Hematopoietic multipotent progenitor cell treated with erythropoietin and hydrocortisone succinate and interleukin-3 and kit ligand, for 4 days (in vitro differentiated cells): ENCODE measurements at places on chromosomes 7 and 10.

DNA sequence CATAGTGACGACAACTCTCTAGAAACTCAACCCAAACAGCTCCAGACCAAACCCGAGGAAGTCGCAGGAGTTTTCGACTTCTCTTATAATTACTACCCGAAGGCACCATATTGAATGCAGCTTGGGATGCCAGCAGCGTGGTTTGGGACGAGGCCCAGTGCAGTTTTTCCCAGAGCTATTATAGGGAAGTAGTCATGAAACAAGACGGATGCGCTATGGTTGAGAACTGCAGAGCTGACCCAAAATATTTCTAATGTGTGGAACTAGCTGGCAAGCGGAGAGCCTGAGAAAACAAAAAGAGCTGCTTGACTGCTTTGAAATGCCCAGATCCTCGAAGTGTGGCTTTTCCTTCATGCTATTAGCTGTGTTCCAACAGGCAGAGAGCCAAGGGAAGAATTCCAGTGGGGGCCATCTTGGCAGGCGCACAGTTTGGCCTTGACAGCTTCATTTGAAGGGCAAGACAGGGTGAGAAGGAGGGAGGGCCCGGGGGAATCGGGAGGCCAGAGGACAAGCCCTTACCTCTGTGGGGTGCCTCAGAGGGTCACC, 122.7 kb downstream of the CUL2 start:
- no peak for DNase-seq

DNA sequence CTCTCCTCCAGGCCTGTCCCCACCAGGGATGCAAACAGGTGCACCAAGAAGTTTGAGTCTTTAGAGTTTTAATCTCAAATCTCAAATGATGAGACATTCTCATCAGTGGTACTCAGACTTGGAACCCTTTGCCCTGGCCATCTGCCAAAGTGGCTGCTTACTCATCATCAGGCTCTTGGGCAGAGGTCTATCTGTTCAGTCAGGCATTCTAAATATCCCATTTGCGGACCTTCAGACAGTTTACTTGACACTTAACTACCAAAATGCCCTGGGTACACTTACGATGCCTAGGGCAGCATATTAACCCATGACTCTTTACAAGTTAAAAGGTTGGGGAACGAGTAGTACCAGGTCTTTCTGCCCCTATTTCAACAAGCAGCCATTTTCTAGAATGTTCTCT, 61.2 kb upstream of the YAE1 start:
- DNase-seq: peak; percentile 79

GRCh38 chr7:40673285-40673684, 538.5 kb downstream of the SUGCT start:
- peak; percentile 38 for DNase-seq

DNA sequence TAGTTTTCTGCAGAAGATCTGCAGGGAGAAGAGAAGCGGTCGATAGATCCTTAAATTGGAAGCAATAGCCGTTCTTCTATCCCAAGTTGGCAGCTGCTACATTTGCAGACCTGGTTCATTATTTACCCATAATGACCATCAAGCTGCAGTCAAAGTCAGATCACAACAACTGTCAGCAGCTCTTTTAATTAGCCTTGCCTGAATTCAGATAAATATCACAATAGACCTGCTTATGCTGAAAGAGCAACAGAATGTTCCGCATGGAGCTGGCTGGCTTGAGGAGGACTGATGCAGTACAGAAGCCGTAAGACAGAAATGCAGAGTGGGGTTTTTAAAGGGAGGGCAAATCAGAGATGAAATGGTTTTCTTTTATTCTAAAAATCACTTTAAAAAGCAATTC, 109.4 kb downstream of the HIBADH start:
- no peak for DNase-seq

- no peak for DNase-seq
Measured at GRCh38 chr10:29099001-29099400, 189.9 kb upstream of the LYZL1 start.

GRCh38 chr10:13685885-13686284, 99.1 kb downstream of the PRPF18 start:
- DNase-seq: no peak

DNA sequence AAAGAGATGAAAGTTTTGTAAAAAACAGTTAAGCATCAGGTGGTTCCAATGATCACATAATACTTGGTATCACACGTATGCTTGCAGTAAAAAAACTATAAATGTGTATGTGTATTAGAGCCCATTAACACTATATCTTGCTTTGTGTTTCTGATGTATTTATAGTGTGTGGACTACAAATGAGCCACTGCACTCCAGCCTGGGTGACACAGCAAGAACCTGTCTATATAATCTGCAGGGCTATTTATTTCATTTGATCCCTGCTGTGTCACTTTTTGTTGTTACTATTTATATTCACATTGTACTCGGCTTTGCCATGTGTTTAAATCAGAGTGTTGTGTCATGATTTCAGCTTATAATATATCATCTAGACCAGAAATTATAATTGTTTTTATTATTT, 487.8 kb upstream of the TEX47 start:
- DNase-seq: no peak

- no peak for DNase-seq
Measured at GRCh38 chr10:97138846-97139245, 46.9 kb downstream of the SLIT1 start.

- DNase-seq: peak; percentile 2
Measured at GRCh38 chr10:20769481-20769880, 127.6 kb downstream of the NEBL start.

GRCh38 chr7:87837597-87837996, 38.6 kb downstream of the SLC25A40 start:
- DNase-seq: no peak

DNA sequence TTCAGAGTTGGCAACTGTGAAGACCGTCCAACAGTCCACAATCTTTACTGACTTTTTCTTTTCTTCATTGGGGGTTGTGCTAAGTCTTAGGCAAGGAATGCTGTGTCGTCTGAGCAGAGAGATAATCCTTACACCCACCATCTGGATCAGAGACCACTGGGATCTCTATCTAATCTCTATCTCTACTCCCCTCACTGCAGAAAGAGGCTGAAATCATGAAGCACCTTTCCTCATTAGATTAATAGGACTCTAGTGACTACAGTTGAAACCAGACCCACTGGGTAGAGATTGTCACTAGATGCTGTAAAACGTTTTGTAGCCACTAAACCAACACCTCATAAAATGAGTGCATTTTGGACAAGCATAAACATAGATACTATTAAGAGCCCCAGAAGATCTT, 387.4 kb upstream of the CELF2 start:
- DNase-seq: no peak

GRCh38 chr10:120969219-120969645, 118.1 kb downstream of the WDR11 start:
- DNase-seq: peak; percentile 3

DNA sequence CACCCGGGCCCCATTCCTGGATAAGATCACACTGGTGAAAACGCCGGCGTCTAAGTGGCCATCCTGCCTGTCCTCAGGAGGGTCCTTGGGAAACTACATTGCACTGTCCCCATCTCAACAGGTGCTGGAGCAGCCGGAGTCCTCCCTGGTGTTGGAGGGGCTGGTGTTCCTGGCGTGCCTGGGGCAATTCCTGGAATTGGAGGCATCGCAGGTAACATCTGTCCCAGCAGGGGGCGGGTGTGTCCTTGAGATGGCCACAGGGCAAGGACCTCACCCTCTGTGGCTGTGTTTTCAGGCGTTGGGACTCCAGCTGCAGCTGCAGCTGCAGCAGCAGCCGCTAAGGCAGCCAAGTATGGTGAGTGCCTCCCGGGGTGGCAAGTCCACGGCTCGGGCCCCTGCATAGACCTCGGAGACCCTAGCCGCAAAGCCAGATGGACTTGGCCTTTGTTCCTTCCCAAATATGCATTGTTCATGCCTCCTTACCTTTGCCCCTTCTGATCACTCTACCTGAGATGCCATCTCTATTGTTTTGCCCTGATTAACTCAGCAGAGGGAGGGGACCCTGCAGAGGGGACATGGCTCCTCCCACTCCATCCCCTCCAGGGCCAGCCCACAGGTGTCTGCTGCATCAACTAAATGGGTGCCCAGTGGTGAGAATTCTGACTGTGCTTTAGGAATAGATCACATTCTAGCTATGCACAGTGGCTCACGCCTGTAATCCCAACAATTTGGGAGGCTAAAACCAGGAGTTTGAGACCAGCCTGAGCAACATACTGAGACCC, 23.8 kb downstream of the ELN start:
- peak; percentile 54 for DNase-seq

- DNase-seq: no peak
Measured at GRCh38 chr10:18414061-18414460, 237.3 kb downstream of the NSUN6 start.

GRCh38 chr10:117610321-117610720, 67.8 kb downstream of the EMX2 start:
- no peak for DNase-seq

DNA sequence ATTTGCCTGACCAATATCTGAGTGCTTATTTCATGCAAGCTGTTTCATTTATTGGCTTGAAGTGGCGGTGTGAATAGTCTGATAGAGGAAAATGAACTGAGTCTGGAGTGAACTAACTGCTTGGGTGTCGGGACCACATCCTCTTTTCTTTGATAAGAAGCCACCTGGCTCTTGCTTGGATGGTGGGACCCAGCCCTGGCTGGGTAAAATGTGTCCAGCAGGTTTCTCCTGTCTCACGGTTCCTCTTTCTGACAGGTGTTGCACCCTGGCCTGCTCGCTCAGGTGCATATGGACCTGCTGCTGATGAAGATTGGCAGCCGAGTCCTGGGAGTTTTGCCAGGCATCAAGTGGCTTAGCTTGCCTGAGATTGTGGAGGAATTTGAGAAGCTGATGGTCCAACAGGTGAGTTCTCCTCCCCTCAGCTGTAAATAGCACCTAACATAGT, 1.6 kb downstream of the ADCK2 start:
- peak; percentile 54 for DNase-seq

GRCh38 chr10:21534604-21535493, 817 bp downstream of the MLLT10 start:
- peak; percentile 86 for DNase-seq
